Renal cortical epithelial cell (primary cell): ENCODE measurements at places on chromosomes 2 and 18. TPM values are rescaled to one million over a fixed set of nuclear protein-coding genes. Genes with fewer than 3 reads are reported as not detected.

Gene AGXT
- not detected in 2 replicates for total RNA-seq

Gene CYP27A1
- 18.6 and 42.8 TPM in 2 replicates for total RNA-seq

Gene CXCR1
- not detected in 2 replicates for total RNA-seq

Gene ST8SIA3
- not detected in 2 replicates for total RNA-seq

Gene PLCD4
- 2.9 and 3.0 TPM in 2 replicates for total RNA-seq

Gene NEB
- under 0.01 and 1.2 TPM in 2 replicates for total RNA-seq

Gene ZBTB7C
- 0.17 and 0.99 TPM in 2 replicates for total RNA-seq

Gene RNMT
- 47.9 and 48.3 TPM in 2 replicates for total RNA-seq

Gene LCT
- not detected in 2 replicates for total RNA-seq

Gene IL1F10
- not detected in 2 replicates for total RNA-seq

Gene KCNK3
- 9.6 and 13.7 TPM in 2 replicates for total RNA-seq

Gene ANKRD62
- total RNA-seq = not detected in 2 replicates

- DNase-seq = no peak
Measured at GRCh38 chr18:13305301-13305700, 86.7 kb downstream of the LDLRAD4 start.

GRCh38 chr2:239832490-239833268 is 192.5 kb downstream of the NDUFA10 start:
- DNase-seq = no peak

- DNase-seq = no peak
Measured at GRCh38 chr2:7844414-7844965, 837.4 kb upstream of the ID2 start.

DNA sequence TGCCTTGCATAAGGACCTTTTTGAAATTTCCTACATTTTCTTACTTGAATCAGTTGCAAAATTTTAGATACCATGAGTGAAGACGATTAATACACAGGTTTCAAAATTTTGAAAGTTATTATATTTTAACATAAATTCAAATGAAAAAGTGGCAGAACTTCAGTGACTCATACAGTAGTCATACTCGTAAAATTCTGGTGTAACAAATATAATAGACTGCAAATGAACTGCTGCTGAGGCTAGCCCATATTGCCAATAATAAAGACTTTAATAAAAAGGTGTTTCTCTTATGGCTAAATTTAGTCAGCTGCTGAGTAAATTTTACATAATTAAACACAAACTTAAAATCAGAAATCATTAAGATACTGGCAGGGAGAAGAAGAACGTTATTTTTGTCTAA is 36.9 kb downstream of the MSH6 start:
- DNase-seq = no peak

DNA sequence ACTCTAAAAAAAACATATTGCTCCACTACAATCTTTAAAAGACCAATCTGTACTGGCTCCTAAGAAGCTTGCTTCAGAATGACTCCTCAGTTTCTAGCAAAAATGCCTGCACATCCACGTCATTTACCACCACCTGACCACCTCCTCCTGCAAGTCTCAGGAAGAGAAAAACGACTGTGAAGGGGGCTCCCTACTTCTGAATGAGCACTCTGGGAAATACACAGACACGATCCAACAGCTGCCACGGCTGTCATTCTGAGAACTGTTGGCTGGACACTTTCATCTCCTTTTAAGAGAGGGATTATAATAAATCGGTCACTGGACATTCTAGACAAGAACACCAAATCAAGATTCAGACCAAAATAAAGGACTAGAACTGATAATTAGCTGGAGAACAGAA is 21.5 kb downstream of the EPG5 start:
- DNase-seq = no peak

- DNase-seq = no peak
Measured at GRCh38 chr18:11148680-11149440, 509 bp downstream of the PIEZO2 start.

GRCh38 chr2:52474091-52474490 is 1293.5 kb upstream of the CHAC2 start:
- no peak for DNase-seq

DNA sequence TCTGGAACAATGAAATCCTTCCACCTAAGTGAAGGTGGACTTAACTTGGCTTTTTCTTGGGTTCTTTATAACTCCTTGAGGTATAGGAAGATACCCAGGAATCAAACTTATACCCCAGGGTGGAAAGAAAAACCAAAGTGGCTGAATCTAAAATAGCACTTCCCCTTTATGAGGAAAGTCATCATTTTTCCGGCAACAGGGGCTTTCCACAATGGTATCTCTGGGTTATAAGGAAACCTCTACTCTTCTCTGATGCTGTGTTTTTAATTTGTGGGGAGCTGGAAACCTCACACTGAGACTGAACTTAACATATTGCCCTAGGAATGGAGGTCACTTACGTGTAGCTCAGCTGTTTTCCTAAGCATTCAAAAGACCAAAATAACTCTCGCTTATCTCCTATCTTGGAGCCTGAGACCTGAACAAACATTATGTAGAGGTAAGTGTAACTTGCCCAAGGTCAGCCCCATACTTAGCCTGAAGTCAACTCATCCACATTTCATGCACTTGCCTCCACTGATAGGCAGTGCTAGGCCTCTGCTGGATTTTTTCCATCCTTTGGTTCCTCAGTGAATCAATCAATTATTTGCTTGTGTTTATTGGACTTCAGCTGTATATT is 117.9 kb downstream of the SETBP1 start:
- DNase-seq = no peak

DNA sequence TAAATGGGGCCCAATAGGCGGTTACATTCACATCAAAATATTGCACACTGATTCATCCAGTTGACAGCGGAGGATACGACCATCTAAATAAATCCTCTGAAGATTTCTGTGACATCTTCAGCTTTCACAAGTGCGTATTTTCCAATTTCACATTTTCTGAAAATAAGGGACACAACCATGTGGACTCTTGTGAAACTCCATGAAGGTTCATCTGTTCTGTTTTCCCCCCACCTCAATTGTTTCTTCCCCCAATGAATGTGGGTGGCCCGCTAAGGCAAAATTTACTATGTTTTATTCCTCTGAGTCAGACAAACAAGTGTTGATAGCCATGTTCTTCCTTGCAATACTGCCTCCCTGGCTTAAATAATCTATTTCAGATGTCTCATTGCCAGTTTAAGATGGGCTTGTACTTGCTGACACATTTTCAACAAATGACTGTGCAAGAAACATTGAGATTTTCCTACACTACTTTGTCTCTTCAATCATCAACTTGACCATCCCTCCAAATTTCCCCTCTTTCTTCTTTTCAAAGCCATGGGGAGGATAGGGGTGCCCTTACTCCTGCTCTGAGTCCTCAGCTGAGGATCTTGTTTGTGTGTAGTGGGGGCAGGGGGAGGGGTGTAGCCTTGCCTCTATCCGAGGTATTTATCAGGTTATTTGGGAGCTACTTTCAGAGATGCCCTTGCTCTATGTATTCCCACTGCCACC is 78.2 kb downstream of the BCL11A start:
- no peak for DNase-seq

DNA sequence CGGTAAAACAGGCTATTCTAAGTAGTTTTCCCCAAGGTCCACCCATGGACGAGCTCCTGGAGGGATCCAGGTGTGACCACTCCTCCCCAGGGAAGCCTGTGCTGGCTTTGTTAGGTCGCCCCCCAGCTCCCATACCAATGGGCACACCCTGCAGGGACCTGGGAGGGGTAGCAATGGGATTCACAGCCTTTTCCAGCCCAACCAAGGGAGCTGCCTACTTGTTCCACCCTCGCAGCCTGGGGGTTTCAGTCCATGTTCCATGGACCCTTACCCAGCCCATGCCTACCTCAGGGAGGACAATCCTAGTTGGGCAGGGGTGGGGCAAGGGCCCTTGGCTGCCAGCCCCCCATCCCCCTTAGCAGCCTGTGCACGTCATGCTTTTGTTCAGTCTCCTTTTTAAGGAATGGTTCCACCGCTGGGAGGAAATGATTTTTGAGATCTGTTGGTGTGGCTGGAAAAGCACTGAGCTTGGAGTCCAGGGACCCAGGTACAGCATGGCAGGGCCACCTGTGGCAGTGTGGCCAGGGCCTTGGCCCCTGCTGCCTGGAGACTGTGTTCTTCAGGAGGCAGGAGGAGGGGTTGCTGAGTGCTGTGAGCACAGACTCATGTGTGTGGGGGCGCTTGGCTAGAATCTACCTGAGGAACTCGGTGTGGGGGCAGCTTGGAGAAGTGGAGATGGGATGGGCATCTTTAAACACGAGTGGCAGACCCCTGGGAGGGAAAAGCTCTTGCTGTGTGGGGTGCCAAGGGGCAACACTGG is 166.8 kb downstream of the TWIST2 start:
- DNase-seq = no peak

- no peak for DNase-seq
Measured at GRCh38 chr2:116416731-116417377, 1397.6 kb upstream of the DDX18 start.

GRCh38 chr2:143160732-143161707 is 31.8 kb downstream of the ARHGAP15 start:
- peak; percentile 51 for DNase-seq

DNA sequence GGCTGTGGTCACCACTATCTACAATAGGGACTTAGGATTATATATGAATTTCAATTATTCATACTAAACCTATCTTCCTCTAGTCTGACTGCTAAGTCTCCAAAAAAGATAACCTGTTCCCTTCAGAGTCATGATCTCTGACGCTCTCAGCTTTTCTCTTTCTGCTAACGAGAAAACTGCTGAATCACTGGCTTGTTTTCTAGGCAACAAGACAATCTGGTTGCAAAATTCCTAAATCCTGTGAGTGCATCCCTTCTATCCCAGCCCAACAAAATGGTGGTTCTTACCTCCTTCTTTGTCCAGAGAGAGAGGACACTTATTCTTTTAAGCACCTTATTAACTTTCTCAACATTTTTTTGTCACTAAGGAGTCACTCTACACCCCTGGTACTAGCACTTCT is 312.3 kb upstream of the PKDCC start:
- DNase-seq = no peak

DNA sequence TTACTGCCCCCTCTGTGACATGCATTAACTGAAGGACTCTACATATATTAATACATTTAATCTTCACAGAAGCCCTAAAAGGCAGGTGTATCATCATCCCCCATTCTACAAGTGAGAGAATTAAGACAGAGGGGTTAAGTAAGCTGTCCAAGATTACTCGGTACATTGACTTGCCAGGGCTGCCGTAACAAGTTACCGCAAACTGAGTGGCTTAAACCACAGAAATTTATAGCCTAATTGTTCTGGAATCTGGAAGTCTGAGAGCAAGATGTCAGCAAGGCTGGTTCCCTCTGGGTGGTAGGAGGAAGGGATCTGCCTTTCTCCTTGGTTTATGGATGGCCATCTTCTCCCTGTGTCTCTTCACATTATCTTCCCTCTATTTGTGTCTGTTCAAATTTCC is 605.5 kb downstream of the EPHA4 start:
- DNase-seq = peak; percentile 89
